Stimulated activated CD4-positive, alpha-beta T cell treated with anti-CD3 and anti-CD28 coated beads, Interleukin-2, amount 100 ng/mL, for 48 hours (primary cell): ENCODE measurements at places on chromosomes 13 and 19.

- DNase-seq = peak; percentile 34
These were observed 536 bp downstream of the FAM32A start for GRCh38 chr19:16185768-16186123.

DNA sequence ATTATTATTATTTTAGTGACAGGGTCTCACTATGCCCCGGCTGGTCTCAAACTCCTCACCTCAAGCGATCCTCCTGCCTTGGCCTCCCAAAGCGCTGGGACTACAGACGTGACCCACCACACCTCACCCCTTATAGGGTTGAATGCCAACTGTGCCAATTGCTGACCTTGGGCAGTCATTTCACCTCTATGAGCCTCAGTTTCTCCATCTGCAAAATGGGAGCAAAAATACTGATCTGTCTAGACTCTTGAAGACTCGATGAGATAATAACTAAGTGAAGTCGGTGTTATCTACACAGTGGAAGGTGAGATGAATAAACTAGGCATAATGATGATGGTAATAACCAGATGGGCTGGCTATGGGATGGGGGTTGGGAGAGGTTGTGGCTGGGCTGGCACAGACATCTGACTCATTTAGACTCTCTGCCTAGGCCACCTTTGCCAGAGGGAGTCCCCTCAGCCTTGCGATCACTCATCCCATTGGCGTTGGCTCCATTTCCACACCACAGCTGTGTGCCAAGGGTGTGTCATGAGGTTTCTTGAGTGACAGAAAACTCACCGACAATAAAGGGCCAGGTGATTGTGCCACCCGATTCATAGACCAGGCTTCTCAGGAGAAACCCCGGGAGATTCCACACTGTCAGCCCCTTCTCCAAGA is at the start of gene CASP14:
Gene CASP14, plus strand, starts transcription at position 596 of the 657 bp plus-strand sequence. CDS start 2,772 bp downstream, outside the sequence.
- DNase-seq = no peak

- DNase-seq = no peak
These were observed 116.7 kb upstream of the FRY start for GRCh38 chr13:31914843-31915242.

DNA sequence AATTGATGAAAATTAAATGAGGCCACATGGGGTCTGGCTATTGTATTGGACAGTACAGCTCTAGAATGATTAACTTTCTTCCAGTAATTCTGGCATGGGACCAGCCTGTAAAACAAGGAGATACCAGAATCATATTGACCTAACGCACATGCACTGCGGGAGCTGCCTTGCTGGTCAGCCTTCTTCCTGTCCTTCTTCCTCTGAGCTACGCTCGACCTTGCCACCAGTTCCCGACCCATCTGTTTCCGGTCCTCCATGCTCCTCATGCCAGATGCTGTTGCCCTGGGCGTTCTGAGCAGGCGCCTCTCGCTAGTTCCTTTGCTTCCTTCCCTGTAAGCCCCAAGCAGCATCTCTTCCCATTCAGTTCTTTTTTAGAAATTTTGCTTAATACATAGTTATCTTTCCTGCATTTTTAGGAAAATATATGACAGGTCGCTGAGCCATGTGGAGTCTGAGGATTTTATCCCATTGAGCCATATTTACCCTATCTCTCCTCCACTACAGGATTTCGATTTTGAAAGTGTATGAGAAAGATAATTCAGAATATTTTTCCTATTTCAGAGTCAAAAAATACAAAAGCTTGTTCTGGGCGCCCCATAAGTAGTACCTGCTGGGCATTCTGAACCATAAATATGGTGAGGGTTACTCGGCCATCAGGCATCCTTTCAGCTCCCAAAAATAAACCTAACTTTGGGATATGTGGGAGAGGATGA is 38.6 kb downstream of the TNFRSF19 start:
- DNase-seq = no peak

DNA sequence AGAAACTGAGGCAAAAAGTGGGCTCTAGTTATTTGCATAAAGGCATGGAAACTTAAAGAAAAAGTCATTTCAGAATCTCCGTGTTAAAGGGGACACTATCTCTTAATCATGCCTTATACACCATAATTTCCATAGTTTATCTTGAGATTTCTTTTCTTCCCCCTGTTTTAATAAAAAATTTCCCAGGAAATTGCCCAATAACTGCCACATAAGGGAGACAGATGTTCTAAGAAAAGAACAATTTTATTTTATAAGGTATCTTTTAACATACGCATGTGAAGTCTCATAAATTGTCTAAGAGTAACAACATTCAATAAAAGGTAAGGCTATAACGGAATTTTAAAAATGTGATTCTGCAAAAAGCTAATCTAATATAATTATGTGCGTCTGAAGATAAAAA is 371.3 kb downstream of the IRS2 start:
- DNase-seq = no peak

- no peak for DNase-seq
These were observed 92.9 kb downstream of the SOX1 start for GRCh38 chr13:112159575-112160547.

DNA sequence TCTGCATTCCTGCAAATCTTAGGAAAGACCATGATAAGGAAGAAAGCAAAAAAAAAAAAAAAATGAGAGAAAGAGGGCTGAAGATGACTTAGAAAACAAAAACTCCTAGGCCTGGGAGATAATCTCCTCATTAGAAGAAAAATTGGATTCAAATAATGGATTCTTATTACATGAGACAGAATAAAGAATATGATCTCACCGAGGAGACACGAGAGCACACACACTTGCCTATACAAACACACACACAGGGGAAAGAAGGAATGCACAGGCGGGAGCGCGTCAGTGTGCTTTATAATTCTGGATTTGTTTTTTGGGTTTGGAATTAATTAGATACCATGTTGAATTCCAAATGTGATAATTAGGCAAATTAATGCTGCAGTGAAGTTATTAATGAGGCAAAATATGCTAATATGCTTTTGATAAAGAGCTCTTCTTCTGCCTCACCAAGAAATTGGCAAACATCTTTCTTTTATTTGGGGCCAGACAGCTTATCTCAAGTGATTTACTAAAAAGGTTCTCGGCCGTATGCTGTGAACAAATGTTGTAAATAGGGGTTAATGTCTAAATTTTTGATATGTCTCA is 36.1 kb upstream of the PCDH8 start:
- DNase-seq = no peak

DNA sequence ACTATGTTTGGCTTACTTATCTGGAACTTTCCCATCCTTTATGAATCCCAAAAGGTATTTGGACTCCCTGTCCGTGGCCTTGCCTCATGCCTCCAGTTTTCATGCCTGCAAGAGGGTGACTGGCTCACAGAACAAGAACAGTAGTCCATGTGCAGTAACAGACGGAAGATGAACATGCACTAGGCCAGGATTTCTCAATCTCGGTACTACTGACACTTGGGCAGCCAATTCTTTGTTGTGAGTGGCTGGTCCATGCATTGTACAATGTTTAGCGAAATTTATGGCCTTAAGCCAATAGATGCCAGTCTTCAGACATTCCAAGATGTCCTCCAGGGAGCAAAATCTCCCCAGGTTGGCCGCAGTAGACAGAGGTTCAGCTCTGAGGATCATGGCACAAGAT is 61.9 kb downstream of the DOCK9 start:
- DNase-seq = no peak

DNA sequence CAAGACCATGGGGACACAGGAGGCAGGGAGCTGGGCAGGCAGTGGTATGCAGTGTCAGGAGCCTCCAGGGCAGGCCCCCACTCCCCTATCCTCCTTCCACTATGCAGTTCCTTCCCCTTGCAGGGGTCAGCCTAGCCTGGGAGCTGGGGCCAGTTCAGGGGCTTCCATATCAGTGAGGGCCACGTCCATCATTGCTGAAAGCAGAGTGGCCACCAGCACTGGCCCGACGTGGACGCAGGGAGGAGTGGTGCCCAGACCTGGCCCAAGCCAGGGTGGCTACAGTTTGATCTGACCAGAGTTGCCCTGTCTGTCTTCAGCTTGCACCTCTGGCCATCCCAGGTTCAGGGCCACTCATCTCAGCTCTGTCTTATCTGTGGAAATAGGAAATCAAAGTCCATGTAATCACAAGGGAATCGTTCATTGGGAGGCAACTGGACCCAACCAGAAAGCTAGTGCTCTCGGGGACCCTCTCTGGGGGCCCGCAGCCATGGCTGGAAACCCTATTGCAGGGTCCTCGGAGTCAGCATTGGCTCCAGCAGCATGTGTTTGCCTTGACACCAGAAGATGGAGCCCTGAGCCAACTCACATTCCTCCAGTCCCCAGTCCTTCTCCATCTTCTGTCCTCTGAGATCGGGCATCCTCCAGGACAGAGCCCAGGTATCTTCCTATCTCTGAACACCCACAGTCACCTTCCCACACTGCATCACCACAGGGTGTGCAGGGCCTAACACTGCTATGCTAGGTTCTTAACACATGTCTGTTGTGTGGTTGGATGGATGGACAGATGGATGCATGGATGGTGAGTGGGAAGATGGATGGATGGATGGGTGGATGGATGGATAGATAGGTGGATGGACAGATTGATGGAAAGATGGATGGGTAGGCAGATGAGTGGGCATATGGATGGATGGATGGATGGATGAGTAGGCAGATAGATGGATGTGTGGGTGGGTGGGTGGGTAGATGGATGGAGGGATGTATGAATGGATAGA is 75.7 kb upstream of the KCTD15 start:
- no peak for DNase-seq

GRCh38 chr13:33081666-33082065 is 65.4 kb downstream of the KL start:
- no peak for DNase-seq

DNA sequence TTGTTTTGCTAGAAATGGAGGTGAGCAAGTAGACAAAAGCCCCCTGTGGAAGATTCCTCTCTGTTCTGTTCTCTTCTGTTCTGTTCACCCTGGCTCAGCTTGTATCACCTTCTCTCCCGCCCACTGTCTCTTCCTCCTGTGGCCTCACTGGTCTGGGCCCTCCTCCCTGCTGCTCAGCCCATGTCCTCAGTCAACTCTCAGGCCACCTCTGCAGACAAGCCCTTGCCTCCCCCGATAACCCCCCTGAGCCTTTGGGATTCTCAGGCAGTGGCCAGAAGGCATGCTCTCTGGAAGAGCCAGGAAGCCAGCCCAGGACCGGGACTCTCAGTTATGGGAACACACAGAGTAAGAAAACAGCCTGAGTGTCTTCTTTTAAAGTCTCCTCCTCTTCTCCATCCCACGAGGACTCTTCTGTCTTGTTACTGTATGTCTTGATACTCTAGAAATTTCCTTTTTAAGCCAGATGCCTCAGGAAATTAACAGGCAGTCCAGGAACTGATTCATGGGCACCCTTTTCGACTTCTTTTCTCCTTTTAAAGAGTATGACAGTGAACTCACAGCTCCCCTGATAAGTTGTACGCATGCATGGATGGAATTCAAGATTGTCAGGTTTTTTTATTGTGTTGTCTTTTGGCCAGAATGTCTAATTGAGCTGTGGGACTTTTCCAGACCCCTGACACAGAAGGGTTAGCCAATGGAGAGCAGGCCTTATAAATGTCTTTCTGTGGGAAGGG is 33.7 kb downstream of the SHISA2 start:
- DNase-seq = no peak
